ENCODE measurements at places on chromosomes 4 and X.

DNA sequence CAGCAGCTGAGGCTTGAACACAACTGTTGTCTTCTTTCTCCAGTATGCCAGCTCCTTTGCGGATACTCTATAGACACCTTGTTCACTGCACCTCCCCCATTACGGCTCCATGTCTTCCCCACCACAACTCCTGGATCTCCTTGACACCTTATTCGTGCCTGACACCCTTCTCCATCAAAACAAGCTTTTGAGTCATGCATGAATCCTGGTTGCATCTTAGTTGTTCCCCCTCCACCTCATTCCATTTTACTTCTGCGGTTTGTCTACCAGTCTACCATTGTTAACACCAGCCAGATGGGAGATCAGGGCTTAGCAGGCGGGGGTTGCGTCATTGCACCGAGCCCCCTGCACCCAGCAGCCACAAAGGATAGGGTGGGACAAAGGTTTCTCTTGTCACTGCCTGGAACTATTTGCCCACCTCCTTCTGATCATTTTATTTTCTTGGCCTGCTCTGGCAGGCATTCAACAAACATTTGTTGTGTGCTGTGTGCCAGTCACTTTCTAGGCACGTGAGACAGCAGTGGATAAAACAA lies 2.0 kb upstream of the CDK16 start:
- no peak for DNase-seq

- no peak for DNase-seq
Measured at GRCh38 chrX:68190799-68191198, 242.5 kb downstream of the OPHN1 start.

- no peak for DNase-seq
Measured at GRCh38 chrX:152918707-152919106, 20.8 kb downstream of the ZNF185 start.

DNA sequence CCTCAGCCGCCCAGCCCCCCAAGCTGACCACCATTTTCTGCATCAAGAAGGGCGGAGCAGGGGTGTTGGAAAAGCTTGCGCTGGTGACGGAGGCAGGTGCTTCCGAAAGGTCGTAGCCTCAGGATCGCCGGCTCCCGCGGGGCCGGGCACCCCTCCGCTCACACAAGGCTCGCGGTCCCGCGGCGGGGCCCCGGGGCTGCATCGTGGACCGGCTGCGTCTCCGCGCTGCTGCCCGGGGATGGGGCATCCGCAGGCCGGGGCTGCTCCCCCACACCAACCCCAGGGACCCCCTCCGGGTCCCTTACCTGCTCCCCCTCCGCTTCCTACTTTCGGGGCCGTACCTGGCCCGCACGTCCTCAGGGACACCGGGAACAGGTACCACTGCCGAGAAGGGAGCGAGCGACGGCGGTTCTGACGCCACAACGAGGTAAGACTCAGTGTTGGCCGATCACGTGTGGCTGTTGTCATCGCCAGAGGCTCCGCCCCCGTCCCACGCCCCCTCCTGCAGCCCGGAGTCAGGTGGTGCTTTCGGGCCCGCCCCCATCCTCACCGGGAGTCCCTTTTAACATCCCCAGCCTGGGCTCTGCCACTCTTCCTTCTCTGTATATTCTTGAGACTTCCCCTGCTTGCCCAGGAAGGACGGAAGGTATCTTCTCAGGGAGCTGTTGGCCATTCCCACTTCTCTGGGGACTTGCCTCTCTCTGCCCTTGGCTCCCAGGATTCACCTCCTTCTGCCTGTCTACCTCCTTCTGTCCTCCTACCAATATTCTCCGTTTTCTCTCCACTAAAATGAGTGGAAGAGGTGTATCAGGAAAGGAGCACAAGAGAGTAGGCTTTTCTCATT lies at the start of gene BEX2:
Gene BEX2, minus strand, starts transcription at position 436 of the 844 bp plus-strand sequence. CDS start 1,014 bp downstream, outside the sequence.
- DNase-seq: peak; percentile 67

DNA sequence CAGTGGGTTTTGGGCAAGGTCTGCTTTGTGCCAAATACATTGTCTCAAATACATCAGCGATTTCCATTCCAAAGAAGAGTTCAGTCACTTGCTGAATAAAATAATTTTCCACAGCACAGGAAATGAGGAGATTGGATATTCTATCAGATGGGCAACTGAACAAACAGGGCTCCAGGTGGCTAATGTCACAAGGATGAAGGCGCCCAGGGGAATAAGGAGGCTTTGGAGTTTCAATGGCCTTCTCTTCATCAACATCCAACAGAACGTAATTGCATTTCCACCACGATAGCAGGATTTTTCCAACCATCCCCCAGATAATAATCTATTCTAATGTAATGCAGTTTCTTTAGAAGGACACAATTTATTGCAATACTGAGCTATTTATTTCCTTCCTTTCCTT lies 104.7 kb upstream of the KLHL13 start:
- no peak for DNase-seq

- DNase-seq: no peak
Measured at GRCh38 chr4:26410385-26411293, 79.6 kb downstream of the CCKAR start.

- DNase-seq: no peak
Measured at GRCh38 chr4:152780267-152780778, 569 bp downstream of the ARFIP1 start.

- DNase-seq: no peak
Measured at GRCh38 chr4:181030961-181031360, 1212.2 kb upstream of the TENM3 start.

DNA sequence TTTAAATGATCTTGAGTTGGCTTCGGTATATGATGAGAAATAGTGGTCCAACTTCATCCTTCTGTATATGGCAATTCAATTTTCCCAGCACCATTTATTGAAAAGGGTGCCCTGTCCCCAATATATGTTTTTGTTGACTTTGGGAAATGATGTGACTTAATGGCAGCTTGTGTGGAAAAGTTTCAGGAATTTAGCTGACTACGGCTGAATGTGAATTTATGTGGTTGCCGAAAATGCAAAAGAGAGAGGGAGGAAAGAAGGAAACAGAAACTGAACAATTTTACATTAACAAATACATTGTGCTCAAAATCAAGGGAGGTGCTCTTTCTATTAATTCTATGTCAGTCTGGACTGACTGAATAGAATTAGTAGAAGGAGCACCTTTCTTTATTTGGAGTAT lies 101.8 kb upstream of the CYSLTR1 start:
- DNase-seq: no peak

GRCh38 chr4:99047710-99048109 lies 40.9 kb downstream of the ADH5 start:
- DNase-seq: no peak

DNA sequence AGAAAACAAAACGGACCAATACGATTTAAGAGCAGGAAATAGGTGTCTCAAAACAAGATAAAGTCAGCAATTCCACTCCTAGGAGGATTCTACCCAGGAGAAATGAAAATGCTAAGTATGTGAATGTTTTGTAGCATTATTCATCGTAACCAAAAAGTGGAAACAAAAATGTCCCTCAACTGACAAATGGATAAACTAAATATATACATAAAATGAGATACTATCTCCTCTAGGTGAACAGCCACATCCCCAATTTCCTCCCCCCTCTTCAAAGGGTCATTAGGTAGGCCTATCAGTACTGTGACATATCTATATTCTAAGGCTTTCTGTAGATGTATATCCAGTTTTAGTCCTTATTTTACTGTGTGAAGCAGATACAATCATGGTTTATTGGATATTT lies 18.0 kb downstream of the DDX3X start:
- no peak for DNase-seq

GRCh38 chrX:130176942-130177341 lies 5.2 kb downstream of the RAB33A start:
- DNase-seq: no peak

GRCh38 chr4:75995727-75996126 lies 5.0 kb upstream of the SDAD1 start:
- no peak for DNase-seq

DNA sequence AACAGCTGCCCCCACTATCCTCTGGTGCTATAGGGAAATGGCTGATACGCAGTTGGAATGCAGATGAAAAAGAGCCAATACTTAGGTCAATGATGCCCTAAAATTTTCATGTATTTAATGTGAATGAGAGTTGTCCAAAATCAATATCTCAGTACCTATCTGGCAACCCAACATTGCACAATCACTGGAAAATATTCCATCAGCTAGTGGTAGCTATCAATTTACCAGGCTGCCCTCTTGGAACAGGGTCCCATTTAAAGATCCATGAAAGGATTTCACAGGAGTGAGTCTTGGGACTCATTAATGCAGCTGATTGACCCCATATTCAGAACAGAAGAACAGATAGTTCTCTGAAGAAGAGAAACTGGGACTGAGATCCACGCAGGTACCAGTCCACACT lies 638.9 kb downstream of the SMARCA1 start:
- no peak for DNase-seq

DNA sequence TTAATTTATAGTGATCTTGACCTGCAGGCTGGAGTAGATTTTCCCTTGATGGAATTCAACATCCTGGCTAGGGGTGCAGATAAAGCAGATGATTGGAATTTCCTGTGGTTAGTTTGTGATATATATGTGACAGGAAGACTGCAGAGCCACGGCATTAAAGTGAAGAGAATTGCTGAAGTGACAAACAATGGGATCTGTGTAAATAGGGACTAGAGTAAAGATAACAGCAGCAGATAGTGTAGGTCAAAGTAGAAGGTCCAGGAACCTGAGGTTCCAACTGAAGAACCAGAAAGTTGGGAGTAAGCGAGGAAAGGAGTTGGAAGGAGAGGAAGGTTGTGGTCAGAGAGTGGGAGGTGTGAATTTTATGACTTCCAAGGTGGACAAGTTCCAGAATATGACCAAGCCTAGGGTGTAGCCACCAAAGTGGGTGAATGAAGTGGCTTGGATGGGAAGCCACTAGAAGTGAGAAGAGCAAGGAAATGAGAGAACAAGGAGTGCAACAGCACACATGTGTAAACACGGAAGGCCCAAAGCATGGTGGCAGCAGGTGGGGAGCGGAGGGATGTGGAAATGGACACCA lies 325.0 kb downstream of the RAB28 start:
- no peak for DNase-seq

DNA sequence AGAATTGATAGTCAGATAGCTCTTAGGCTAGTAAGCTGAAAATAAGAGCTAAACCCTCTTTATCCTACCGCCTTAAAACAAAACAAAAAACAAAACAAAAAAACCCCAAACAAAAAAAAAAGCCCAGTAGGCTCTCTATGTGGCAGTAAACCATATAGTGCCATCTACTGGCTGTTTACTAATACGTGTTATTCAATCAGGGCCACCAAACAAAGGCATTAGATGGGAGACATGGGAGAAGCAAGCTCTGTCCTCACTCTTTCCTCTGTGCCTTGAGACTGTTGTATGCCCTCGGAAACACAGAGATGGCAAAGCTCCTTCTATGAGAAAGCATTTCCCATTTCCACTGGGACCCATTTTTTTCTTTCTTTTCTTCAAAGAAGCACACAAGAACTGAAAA lies 148.8 kb upstream of the MID1 start:
- no peak for DNase-seq

- no peak for DNase-seq
Measured at GRCh38 chrX:15269120-15269519, 763 bp downstream of the ASB9 start.

DNA sequence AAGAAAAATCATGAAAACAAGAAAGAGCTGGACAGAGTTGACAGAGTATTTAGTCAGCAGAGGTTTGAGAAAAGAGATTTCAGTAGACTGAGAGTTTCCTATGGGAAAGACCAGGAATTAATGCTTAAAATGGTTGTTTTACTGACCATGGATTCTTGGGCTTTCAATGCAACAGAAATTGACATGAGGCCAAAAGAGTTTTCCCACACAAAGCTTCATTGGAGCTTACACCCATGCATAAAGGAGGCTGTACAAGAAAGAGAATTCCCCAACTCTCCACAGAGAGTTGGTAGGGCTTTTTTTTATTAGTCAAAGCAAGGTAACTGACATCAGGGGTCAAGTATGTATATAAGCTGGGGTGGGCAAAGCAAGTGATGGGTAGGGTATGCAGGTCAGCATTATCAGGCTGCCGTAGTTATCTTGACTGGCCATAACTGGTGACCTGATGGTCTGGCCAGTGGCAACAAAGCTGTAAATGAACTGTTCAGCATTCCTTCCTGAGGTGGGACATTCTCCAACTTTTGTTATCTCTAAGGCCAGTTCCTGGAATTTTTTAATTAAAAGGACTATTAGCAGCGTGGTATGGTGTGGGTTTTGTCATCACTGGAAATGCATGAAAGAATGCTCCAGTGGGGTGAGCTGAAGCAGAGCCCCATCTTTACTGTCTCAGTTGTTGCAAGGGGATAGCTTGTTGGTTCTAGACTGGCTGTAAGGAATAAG lies 117.0 kb downstream of the ADAM29 start:
- no peak for DNase-seq

Data from T-helper 2 cell treated with Interferon-gamma antibody and Interleukin-4, amounts not matched to agents 5 μg/mL and 100 μg/mL, for 36 hours (primary cell).